ENCODE measurements at places on chromosomes 16 and 17. TPM values are rescaled to one million over a fixed set of nuclear protein-coding genes. Genes with fewer than 3 reads are reported as not detected.

GRCh38 chr16:86371083-86371803 lies 139.1 kb upstream of the FOXF1 start:
- DNase-seq = no peak

GRCh38 chr16:87550495-87550961 lies 51.8 kb upstream of the JPH3 start:
- no peak for DNase-seq

- no peak for DNase-seq
Measured at GRCh38 chr17:38881600-38882191, 11.8 kb downstream of the LASP1 start.

GRCh38 chr16:53282975-53283946 lies 151.0 kb upstream of the RBL2 start:
- no peak for DNase-seq

Gene C17orf50
- not detected for polyA plus RNA-seq

Gene MILR1
- polyA plus RNA-seq = 0.75 TPM

Gene BRD7
- polyA plus RNA-seq = 51.7 TPM
